Mucosa of gallbladder (tissue), 1 donor: ENCODE measurements at places on chromosomes 6 and 20. TPM values are rescaled to one million over a fixed set of nuclear protein-coding genes. Genes with fewer than 3 reads are reported as not detected.

The ERVFRD-1 gene
- total RNA-seq, result 0.40 TPM

The RBM24 gene
- total RNA-seq, result 4.2 TPM

DNA sequence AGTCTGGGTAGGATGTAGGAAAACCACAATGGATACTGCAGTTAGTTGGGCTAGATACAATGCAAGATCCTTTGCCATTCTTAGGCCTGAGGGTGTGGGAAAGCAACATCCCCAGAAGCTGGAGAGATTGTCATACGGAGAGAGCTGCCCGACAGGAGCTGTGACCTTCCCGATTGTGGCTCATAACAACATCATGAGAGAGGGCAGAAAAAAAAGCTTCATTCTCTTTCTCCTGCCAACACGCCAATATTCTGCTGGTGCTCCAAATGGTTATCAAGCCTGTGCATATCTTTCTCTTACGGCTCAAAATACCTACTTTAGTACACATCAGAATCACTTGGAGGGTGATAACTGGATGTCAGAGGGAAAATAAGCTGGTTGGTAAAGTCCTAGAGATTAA, 81.1 kb downstream of the IBTK start:
- DNase-seq, result no peak

DNA sequence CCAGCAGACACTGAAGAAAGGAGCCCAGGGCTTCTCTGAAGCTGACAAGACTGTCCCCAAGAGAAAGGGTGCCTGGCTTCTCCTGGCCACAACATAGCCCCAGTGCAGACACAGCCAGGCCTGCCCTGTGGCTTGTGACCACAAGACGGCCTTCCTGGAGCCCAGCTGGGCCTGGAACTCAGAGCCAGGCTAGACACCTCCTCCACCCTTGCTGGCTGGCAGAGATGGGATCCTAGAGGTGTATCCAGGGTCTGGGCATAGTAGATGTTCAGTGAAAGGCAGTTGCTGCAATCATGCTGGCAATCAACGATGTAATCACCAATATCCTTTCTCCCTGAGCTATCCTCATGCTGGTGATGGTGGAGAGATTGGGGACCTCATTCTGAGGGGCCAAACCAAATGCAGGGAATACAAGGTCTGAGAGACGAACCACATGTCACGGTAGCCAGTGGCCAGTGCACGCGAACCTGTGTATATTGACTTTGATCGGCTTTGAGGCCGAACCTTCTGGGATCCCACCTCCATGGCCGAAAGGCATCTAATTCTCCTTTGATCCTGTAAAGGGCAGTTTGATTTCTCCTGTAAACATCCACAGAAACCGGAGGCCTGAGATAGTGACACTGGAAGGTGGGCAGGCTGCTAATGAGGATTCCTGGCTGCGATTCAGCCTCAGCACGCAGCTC, 115.2 kb downstream of the PSMB1 start:
- no peak for DNase-seq

DNA sequence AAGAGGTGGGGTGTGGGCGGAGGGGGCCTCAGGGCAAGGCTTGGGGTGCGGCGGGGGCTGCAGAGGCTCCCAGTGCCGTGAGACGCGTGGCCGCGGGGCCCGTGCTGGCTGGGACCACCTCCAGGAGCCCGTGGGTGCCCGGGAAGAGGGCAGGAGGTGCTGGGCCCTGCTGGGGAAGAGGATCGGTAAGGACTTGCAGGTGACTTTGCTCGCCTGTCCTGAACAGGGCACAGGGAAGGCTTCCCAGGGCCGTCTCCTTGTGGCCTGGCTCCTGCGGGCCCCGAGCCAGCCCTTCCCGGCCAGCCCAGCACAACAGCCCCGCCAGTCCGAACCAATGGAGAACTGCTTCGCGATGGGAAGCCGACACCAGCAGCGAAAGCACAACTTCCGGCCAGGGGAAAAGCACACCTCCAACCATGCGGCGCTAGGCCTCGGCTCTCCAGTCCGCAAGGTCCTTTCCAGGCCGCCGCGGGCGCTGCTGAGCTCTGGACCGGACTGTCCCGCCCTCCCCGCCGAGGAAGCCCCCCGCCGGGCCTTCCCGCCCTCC, 32.3 kb downstream of the IRF4 start:
- no peak for DNase-seq

DNA sequence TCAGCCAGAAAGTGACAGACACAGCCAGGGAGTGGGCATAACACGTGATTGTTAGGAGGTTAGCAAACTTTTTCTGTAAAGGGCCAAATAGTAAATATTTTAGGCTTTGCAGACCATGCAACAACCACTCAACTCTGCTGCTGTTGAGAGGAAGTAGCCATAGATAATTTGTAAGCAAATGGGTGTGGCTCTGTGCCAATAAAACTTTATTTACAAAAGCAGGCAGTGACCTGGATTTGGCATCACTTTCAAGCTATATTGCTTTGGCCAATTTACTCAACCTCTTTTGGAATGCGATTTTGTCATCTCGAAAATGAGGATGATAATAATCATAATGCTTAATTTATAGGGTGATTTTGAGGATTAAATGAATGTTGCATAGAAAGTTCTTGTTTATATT, 152.6 kb downstream of the TSHZ2 start:
- no peak for DNase-seq

DNA sequence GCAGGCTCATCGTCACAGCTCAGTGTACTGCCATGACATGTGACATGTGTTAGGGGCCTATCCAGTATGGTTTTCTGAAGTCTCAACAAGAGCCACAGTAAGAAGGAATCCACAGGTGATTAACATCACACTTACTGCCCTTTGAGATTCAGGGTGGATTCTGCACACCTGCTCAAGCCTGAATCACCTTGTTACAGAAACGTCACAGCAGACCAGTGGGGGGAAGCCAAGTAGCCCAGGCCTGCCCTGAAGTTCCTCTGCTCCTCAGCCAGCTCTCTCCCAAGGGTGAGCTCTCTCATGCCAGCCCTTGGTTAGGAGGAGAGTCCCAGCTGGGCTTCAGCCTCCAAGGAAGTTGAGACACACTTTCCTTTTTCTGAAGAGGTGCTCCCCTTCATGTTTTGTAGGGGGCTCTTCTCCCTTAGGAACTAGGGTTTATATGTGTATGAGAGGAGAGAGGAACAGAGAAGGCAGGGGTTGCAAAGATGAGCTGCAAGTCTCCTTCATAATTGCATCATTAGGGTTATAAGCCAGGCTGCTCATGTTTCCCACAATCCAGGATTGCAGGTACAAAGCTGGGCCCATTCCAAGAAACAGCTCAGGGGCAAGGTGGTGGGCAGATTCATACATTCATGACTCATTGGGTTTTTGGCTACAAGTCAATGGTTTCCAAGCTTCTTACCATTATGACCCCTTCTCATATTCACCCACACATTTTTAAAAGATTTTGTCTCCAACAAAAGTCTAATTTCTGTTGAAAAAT, 11.6 kb downstream of the GSS start:
- no peak for DNase-seq
